ENCODE measurements at places on chromosomes 7 and 10. TPM values are rescaled to one million over a fixed set of nuclear protein-coding genes. Genes with fewer than 3 reads are reported as not detected.

DNA sequence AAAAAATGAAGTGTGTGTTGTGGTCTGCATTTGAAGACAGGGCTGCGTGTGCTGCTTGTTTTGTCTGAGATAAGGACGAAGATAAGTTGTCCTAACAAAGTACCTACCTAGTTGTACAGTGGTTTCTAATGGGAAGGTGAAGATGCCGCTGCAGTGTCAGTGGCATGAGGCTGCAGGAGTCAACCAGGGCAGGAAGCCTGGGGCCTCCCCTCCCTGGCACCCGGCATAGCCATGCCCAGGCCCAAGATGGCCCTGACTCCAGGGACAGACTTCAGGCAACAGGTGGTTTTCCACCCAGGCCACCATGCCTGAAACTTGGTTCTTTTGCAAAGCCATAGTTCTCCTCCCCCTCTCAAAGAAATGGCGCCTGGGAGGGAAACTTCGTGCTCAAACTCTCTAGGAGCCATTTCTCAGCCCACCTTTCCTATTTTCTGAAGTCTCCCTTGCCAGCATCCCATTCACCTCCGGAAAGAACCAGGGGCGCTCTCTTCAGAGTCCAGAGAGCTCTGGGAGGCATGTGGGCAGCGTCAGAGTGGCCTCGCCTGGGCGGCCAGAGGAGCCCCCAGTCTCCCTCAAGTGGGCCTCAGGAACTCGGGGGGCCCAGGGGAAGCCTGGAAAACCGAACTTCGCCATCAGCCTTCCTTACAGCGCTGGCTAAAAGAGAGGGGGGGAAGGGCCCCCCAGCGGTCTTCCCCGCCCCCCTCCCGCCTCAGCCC, 2.1 kb upstream of the KAT6B start:
- no peak for DNase-seq

GRCh38 chr7:29878081-29878688, 71.9 kb downstream of the WIPF3 start:
- no peak for DNase-seq

- no peak for DNase-seq
Observed at GRCh38 chr10:19785366-19785765, 30.9 kb upstream of the PLXDC2 start.

DNA sequence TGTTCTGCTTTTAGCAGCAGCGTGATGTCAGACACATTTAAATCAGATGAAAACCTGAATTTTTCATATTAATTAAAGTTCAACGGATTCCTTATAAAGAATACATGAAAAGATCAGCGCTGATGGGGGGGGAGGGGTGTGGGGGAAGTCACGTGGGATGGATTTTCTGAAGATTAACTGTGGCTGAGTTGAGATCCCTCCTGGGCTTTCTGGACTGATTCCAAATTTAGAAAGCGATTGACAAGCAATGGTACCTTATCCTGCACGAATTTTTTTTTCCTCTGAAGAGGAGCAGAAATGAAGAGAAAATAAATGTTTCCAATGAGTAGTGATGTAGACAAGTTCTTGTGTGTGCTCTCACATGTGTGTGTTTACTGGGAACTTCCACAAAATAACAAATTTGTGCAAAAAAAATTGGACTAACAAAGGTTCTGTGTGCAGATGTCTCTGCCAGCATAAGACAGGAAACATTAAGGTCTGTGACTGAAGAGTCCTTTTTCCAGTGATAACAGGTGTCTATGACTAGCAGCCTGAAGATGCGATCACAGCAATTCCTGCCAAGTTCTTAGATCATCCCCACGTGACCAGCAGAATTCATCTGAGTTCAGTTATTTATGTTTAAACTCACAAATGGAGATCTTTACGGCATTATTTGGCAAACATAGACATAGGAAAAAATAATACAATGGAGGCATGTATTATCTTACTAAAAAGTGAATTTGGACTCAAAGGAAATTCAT, 585.2 kb upstream of the CELF2 start:
- DNase-seq = no peak

GRCh38 chr10:72808001-72808400, 85.5 kb upstream of the OIT3 start:
- DNase-seq = no peak

GRCh38 chr7:1542841-1543747, 12.6 kb downstream of the MAFK start:
- no peak for DNase-seq

- DNase-seq = no peak
Observed at GRCh38 chr7:103487419-103487818, 41.4 kb upstream of the SLC26A5 start.

GRCh38 chr7:1025743-1026581, 18.4 kb upstream of the GPR146 start:
- no peak for DNase-seq

GRCh38 chr7:97022491-97023306, 1.9 kb downstream of the DLX5 start:
- no peak for DNase-seq

DNA sequence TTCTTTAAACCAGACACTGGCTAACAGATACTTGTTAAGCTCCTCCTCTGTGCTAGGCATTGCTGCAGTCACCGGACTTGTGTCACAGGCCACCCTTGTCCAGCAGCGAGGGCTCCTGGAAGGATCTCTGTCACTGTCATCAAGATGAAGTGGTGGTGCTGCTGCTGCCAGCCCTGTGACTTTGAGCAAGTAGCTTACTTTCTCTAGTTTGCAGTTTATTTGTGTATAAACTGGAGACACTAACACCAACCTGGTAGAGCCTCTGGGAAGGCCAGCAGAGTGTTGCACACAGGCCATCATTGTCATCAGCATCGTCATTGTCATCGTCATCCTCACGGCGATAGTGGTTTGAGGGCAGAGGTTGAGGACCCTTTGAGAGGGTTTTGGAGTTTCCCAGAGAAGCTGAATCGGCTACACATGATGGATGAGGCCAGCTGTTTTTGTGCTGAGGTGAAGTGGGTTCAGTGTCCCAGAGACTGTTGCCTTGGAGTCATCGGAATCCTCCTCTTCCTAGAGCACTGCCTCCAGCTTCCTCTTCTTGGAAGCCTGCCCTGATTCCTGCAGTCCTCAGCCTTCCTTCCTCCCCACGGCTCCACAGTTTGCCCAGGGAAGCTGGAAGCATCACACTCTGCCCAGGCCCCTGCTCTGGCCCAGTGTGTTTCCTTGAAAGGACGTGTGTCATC, 128.4 kb downstream of the GRK5 start:
- no peak for DNase-seq

The UPK3B gene
- total RNA-seq = 2.7 TPM

The CPN1 gene
- not detected for total RNA-seq

The CCL24 gene
- not detected for total RNA-seq

The GJC3 gene
- 1.3 TPM for total RNA-seq

The OR2A12 gene
- not detected for total RNA-seq

The MYOZ1 gene
- total RNA-seq = 1.2 TPM

The AKR1C8 gene
- not detected for total RNA-seq

Data from ovary (tissue), 10 donors.